Suppressor macrophage treated with lipopolysaccharide for 1 hour (primary cell): ENCODE measurements at places on chromosomes 4 and X.

- peak; percentile 24 for DNase-seq
Observed at GRCh38 chr4:48546336-48546735, 56.3 kb downstream of the ZAR1 start.

GRCh38 chr4:6951880-6952381, 42.3 kb downstream of the TBC1D14 start:
- no peak for DNase-seq

- peak; percentile 7 for DNase-seq
Observed at GRCh38 chr4:55242506-55242905, 103.5 kb upstream of the SRD5A3 start.

DNA sequence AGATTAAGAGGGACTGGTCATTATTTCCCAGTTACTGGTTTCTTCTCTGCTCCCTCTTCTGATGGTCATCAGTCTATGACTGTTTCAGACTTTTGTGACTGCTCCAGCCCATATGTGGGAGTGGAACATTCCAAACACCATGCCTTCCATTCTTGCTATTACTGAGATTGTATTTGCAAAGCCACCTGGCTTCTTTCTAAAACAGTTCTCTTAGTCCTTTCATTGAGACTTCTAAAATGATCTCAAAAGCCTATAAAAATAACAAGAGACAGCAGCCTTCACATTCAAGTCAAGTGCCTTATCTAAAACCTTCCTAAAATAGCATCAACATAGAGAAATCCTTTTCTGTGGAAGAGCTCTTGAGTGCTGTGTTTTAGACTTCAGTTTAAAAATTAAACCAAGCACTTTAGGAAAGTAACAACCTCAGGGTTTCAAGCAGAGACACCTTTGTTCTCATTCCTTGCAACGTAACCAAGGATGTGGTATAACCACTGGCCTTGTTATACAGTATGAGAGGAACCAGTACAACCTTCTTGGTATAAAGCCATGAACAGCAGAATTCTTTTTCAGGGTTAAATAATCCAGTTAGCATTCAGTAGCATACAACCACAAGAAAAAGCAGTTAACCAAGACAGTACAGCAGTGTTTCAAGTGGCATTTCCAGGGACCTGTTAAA, 97.1 kb downstream of the NFKB1 start:
- peak; percentile 52 for DNase-seq

DNA sequence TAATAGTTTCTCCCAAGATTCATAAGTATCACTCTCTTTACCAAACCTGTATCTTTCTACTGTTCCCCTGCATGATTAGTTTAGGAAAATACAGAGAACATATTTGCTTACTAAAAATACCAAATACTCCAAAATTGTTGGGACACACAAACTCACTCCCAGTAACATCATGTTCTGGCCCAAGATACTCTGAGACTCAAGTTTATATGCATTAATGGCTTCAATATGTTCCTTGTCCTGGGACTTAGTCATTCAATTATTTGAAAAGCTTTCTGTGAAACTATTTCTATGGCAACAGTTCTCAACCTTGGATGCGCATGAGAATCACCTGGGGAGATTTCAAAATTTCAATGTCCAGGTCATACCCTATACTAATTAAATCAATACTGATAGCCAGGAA, 138.9 kb upstream of the PTCHD1 start:
- no peak for DNase-seq

GRCh38 chrX:50801135-50801534, 12.9 kb downstream of the SHROOM4 start:
- no peak for DNase-seq

DNA sequence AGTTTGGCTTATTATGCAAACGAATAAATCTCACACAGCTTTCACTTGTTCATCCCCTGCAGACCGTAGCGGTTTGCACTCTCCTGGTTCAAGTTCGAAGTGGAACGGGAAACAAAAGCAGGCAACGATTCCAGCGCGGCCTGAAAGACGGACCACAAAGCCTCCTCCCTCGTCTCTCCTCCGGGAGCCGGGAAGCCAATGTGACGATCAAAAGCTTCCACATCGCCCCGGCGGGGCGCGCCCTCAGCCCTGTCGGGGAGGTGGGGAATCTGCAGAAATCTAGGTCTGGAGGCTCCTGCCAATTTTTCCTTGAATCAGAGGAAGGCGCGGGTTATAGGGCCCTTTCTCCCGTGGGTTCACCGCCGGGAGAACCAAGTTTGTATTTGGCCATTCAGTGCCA, 16.9 kb upstream of the ZIC3 start:
- DNase-seq, result no peak

GRCh38 chr4:139658185-139658584, 7.4 kb upstream of the MGST2 start:
- no peak for DNase-seq

GRCh38 chr4:54005475-54005874, 58.9 kb downstream of the CHIC2 start:
- DNase-seq, result peak; percentile 78
